Pancreas (tissue), 10 donors: ENCODE measurements at places on chromosomes 3 and 15. TPM values are rescaled to one million over a fixed set of nuclear protein-coding genes. Genes with fewer than 3 reads are reported as not detected.

- no peak for DNase-seq
These were observed 80.6 kb downstream of the ULK4 start for GRCh38 chr3:41881233-41881821.

DNA sequence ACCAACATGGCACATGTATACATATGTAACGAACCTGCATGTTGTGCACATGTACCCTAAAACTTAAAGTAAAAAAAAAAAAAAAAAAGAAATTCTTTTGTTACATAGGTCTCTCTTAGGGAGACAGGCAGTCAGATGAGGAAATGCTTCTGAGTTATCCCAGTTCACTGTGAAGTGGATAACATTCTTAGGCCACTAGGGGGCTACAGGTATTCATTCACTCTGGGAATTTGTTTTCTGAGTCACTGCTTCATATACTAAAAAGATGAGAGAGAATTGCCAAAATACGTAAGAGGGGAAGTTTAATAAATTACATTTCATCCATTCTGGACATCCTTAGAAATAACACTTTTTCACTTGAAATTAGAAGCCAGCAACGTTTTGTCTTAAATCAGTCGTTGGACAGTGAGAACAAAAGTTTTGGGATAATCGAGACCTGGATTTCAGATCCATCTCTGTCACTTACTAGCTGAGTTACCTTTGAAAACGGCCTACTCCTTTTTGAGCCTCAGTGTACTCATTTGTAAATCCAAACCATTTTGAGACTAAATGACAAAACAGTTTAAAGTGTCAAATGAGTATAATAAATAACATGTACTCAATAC, 738.4 kb upstream of the ALCAM start:
- DNase-seq = no peak

- DNase-seq = no peak
These were observed 161.0 kb downstream of the PLD1 start for GRCh38 chr3:171649267-171649666.

GRCh38 chr3:150203273-150203672, 204.8 kb upstream of the TSC22D2 start:
- no peak for DNase-seq

DNA sequence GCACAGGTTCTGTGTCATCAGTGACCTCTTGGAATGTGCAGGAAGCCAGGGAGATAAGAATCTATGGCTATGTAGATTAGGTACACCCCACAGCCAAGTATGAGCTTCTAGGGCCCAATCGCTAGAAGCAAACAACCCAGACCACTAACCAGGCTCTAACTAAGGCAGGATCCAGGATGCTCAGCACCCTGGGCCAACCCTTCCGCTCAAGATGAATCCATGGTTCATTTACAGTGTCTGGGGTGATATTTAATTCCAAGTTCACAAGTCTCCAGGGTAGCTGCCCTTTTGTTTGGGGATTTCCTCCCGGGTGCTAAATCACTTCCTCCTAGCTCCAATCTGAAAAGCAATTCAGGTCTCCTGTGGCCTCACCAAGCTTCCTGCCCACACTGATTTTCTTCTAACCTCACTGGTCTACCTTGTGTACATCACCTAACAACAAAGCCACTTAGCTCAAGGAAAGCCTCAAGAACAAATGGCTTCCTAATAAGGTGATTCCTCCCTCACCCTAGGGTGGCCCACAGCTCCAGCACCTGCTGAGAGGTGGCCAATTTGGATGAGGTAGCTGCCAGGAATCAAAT, 2.4 kb downstream of the EHD4 start:
- DNase-seq = no peak

DNA sequence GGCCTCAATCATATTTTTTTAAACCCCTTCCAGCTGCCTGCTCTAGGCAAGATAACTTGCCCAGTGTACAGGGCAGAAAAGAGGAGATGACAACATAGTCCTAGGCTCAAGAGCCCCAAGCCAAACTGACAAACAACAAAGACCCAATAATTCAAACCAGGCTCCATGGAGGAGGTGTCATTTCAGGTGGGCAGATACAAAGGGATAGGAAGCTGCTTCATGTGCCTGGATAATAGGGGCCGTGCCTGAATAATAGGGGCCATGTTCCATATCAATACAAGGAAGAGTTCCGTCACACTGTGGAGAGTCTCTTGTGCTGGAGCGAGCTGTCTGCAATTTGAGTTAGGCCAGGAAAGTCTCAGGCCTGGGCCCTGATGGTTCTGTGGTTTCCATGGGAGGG, 35.4 kb upstream of the TRIM71 start:
- no peak for DNase-seq

The MRAS gene
- 3.5 TPM for total RNA-seq

The ABI3BP gene
- 5.6 TPM for total RNA-seq

The OSBPL10 gene
- total RNA-seq = 1.8 TPM

The GOLGA6D gene
- not detected for total RNA-seq

The C2CD4A gene
- total RNA-seq = 3.6 TPM

The ADAMTS7 gene
- total RNA-seq = 1.1 TPM

The PYGO1 gene
- total RNA-seq = 2.2 TPM
